NCI-H1417 treated with DMSO at 0.1 percent for 48 hours (cell line): ENCODE measurements at places on chromosomes 11 and 22.

DNA sequence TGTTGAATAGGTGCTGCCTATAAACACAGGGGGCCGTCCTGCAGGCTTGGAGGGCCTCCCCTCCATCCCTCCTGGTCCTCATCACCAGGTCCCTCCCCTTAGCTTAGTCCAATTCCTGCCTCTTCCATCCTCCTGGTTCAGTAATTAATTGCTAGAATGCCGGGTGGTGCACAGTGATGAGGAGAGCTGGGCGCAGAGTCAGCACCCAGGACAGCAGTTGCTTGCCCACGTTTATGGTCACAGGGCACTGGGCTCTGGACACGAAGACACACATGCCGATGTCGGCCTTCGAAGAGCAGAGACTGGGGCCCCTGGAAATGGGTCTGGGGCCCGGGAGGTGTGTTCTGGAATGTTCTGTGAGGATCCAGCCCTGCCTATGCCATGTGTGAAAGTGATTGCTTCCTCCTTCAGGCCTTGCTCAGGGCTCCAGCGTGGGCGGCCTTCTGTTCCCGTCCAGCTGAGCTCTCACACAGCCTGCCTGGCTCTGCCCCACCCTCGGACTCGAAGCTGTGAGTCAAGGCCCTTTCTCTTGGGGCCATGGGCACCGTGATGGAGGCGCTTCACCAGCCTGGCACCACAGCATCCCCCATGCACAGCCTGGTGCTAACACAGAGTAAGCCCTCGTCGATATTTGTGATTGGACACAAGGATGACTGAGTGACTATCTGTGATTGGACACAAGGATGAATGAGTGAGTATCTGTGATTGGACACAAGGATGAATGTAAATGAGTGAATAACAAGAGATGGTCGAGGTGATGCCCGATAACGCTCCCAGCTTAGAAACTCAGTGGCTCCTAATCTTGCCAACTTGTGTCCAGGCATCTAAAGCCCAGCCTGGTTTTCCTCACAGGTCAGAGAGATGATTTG, 884.7 kb downstream of the BRD1 start:
- DNase-seq: no peak

DNA sequence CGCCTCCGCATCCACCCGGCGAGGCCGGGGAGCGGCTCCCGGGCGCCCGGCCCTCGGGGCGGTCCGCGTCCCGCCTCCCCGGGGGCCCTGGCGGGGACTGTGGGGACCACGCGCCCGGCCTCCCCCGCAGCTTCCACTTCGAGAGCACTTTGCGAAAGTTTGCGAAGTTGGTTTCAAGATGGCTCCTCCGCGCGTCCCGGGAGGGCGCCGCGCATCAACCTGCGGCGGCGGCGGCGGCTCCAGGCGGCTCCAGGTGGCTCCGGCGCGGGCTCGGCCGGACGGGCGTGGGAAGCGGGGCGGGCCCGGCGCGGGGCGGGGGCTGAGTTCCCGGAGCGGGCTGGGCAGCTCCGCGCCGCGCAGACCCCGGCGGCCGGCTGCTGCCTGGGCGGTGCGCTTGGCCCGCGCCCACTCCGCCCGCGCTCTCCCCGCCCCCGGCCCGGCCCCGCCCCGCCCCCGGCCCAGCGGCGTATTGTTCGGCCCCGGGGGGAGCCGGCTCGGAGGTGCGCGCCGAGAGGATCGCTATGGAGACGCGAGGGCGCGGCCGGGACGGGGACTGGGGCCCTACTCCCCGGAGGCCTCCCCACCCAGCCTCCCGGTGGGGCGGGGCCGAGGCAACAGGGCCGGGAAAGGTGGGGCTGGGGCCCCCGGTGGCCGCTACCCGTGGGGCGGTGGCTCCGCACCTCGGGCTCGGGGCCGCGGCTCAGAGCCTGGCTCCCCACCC, at the start of gene CELSR1:
Gene CELSR1, minus strand, starts transcription at position 396 of the 721 bp plus-strand sequence. CDS start 450 bp downstream, outside the sequence.
- no peak for DNase-seq

DNA sequence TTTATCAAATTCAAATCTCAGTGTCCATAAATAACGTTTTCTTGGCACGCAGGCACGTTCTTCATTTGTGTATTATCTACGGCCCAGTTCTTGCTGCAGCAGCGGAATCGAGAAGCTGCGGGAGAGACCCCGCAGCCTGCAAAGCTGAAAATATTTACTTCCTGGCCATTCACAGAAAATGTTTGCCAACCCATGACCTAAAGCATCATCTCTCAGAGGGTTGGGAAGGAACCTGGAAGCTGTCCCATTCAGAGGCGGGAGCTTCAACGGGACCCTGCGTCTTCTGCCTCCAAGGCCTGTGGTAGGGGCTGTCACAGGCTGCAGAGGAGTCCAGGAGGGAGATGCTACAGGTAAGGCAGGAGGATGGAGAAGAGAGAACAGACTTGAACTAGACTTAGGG, 319.2 kb downstream of the MN1 start:
- no peak for DNase-seq

DNA sequence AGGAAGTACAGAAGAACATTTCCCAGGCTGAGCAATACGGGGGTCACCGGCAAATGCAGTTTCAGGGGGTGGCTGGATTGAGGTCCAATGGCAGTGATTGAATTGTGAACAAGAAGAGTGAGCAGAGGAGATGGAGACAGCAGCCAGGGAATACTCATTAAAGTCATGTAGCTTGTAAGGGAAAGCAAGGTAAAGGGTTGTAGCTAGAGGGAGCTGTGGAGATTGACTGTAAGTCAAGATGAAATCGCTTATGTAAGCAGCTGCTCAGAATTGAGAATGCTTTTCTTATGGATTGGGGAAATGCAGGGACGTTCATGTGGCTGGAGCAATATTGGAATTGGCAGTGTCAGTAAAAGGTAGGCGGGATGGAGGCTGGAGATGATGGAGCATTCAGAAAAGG, 111.4 kb upstream of the TBCEL start:
- DNase-seq: no peak

GRCh38 chr11:114141863-114142580, 82.5 kb downstream of the ZBTB16 start:
- peak; percentile 47 for DNase-seq

GRCh38 chr11:131157678-131158077, 212.7 kb upstream of the NTM start:
- DNase-seq: no peak
